ENCODE measurements at places on chromosomes 12 and 14.

DNA sequence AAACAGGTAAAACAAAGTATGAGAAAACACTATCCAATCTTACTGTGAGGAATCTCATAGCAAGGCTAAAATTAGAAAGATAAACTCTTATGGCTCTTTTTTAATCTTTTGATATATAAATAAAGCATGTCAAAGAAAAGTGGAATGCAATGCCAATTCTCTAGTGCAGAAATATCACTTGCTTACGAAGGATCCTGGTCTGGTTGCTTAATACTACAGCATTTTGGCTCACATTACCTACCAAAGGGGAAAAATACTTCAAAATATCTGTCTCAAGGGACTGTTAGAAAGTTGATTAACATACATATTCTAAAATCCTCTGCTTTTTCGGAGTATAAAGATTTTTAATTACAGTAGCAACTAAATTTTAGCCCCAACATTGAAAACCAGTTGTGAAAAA, 21.4 kb downstream of the AREL1 start:
- no peak for DNase-seq

DNA sequence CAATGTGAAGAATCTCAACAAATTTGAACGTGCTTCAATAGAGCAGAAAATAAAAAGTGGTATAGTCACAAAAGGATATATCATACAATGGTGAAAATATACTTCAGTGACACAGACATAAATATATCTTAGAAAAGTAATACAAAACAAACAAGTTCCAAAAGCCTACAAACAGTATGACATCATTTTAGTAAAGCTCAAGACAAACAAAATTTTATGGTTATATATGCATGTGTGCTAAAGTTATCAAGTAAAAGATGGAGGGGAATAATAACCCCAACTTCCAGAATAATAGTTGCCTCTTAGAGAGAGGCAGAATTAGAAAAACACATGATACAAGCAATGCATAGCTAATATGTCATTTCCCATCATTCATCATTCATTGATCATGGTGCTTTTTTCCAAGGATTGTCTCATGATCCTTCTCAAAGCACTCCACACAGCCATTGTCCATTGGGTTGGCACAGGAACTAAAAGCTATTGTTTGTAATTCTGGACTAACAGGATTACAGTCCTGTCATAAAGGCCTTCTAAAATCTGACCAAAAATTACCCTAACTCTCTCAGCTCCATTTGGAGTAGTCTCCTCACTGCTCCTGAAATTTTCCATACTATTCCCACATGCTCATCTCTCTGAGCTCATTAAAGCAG, 59.5 kb downstream of the IFNG-AS1 start:
- no peak for DNase-seq

DNA sequence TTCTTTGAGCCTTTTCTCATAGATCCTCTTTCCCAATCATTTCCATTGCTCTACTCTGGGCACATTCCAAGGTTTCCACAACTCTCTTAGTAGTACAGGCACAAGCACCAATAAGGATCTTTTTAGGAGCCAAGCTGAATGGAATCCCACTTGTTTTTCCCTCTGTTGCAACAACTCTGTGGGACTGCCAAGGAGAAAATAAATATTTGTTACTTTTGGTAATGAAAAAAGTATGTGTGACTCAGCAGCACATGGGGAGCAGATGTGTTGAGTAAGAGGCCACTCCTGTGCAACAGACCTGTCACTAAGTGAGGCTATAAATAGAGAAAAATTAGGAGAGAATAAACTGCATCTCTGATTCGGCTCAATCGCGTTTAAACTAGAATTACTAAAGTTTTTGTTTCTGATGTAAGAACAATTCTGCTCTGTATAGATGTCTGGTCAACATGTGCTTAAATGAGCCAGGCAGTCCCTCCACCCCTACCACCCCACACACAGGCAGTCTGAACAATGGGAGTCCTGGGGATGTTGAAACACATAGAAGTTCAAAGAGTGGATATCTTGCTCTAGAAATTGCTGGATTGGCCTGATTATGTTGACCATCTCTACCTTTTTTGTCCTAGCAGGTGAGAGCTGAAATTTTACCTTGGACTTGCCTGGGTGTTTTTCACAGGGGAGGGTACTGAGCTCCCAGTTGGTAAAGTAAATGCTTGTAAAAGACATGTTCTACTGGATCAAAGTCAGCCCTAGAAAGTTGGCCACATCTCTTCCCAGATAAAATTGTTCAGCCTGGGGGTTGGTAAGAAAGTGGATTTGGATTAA, 244.3 kb upstream of the NOVA1 start:
- DNase-seq = peak; percentile 96

DNA sequence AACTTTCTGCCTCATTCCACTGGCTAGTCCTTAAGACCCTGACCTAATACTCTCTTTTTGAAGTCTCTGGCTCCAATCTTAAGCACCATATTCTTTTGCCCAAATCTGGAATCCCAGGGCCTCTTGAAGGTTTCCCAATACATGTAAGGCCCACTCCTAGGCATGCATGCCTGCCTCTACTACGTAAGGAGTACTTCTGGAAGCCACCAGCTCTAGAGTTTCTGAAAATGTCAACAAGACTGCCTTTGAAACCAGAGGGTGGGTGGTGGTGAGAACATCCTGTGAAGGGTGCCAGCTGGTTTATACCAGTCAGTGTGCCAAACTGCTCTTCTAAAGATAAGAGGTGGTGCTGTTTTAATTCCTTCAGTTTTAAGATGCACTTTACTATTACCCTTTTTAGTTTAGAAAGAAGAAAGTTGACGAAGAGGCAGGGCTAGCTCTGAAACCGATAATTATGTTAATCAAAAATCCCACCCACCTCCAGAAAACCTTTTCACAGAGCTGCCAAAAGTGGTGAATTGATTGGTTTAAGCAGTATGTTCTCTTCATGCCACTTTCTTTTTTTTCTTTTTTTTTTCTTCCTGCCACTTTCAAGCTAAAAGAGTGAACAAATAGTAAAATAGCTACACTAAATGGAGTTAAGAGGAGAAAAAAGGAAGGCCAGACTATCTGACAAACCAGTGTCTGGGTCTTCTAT, 8.7 kb upstream of the WDR89 start:
- DNase-seq = no peak

- no peak for DNase-seq
These were observed 40.8 kb downstream of the GPR65 start for GRCh38 chr14:88045705-88046104.

DNA sequence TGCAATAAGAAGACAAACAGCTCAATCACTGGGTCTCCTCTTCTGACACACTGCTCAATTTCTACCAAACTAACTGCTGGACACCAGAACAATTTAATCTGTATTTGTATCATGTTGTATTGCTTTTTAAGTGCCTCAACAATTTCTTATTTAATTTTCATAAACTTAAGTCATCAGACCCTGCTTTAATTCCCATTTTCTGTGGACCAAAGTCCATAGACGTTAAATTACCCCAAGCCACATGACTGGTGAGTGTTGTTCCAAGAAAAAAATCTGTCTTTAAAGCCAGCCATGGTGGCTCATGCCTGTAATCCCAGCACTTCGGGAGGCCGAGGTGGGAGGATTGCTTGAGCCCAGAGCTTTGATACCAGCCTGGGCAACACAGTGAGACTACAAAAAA, 8.7 kb downstream of the HOMEZ start:
- no peak for DNase-seq

GRCh38 chr12:8907513-8907912, 6.8 kb upstream of the PHC1 start:
- no peak for DNase-seq

DNA sequence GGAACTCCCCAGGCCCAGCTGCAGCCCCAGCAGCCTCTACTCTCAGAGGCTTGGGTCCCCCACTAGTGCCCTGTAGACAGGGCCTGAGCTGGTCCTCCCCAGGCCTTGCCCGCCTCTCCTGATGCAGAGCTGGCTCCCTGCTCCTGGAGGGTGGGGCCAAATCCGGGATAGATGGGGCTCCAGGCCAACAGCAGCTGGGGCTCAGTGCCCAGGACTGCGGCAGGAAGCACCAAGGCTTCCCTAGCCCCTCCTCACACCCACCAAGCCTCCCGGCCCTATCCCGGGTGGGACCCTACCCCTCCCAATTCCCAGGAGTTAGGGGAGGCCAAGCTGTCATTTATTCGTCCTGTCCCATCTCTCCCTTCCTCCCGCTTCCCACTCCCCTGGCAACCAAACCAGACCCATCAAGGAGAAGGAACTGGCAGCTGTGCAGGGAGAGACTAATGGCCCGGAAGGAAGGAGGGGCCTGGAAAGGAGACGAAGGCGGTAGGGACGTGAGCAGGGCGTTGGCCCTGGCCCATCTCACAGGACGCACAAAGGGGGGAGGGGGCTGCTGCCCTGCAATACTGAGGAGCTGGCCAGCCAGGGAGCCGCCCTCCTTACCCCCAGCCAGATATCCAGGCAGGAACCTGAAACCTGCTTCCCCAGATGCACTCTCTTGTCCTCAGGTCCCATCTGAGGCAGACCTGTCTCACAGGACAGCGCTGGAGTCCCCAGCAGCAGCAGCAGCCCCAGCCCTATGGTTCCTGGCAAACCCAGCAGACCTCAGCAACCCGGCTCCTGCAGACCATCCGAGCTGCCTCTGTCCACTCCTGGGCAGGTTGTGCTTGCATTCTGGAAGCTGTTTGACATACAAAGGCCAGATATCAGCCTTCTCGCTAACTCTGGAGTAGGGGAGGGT, 1.6 kb upstream of the PRPH start:
- DNase-seq = no peak
